ENCODE measurements at places on chromosomes 12 and 14.

- no peak for DNase-seq
Measured at GRCh38 chr14:97944380-97944779, 1147.2 kb downstream of the VRK1 start.

DNA sequence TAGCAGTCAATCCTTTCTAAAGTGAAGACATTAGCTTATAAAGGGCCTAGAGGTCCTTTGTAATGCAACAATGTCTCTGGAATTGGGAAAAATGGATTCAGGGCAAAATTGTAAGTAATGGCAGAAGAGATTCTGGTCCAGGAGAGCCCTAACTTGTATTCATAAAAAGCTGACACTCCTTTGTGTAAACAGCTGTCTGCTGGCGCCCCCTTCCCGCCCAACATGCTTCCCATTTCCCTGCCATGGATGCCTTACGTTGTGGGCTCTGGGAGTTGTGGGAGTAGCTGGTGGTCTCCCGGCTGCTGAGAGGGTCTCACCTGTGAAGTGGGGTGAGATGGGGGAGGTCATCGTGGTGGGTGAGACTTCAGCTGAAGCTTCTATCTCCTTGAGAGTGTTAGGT is 2.3 kb downstream of the ACRBP start:
- DNase-seq = peak; percentile 28

- peak; percentile 54 for DNase-seq
Measured at GRCh38 chr12:67355428-67356379, 86.5 kb downstream of the CAND1 start.

- DNase-seq = no peak
Measured at GRCh38 chr14:80146941-80147340, 64.4 kb downstream of the DIO2 start.

- DNase-seq = no peak
Measured at GRCh38 chr14:60085085-60085484, 6.6 kb upstream of the PCNX4 start.

DNA sequence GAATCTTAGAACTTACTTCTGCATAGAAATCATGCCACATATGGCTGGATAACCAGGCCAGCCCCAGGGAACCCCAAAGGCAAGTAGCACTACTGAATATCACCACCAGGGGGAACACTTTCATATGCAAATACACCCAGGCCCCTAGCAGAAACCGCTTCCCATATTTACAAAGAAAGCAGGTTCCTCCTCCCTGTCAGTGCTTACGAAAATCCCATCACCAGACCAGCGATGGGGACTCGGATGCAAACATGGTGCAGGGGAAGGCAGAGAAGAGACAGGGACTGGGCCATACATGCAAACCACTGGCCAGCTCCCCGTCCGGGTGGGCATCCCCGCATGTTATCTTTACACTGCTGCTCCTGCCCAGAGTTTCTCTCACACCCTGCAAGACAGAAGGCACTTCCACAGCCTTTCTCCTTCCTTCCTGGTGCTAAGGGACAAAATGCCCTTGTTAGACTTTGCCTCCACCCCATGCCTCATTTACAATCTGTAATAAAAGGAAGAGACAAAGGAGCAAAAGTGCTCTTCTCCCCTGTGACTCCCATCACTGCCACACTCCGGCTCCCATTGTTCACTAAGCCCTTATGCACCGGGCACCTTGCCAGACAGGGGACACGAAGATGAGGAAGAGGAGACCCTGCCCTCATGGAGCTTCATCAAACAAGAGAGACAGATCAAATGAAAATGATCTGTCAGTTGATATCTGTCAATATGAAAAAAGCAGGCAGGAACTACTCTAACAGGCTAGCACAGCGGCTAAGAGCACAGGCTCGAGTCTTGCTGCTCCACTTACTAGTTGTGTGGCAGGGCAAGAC is 62.3 kb downstream of the PTPN21 start:
- peak; percentile 68 for DNase-seq

DNA sequence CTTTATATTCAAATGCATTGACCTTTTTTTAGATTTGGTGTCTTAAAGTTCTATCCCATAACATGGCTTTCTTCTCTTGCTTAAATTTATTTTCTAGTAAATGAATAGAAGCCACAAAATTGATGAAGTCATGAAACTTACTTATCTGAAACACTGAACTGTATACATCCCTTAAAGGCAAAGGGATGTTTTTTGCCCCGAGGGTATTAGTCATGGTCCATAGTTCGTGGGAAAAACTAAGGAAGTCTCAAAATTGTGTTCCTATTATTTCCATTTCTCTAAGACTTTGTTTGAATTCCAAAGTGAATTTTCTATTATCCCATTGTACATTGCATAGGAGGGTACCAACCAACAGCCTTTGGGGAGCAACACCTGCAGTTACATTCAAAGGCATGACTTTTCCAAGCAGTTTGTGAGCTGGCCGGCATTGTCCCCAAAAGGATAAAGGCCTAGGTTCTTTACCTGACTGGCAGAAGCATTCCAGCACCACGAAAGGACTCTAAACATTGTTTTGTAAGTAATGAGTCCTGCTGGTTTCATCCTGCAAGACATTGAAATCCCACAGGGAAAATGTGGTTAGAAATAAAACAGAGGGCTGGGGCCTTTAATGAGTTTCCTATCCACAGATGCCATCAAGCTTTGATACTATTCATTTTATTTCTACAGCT is 473.5 kb downstream of the PRKD1 start:
- DNase-seq = peak; percentile 14

DNA sequence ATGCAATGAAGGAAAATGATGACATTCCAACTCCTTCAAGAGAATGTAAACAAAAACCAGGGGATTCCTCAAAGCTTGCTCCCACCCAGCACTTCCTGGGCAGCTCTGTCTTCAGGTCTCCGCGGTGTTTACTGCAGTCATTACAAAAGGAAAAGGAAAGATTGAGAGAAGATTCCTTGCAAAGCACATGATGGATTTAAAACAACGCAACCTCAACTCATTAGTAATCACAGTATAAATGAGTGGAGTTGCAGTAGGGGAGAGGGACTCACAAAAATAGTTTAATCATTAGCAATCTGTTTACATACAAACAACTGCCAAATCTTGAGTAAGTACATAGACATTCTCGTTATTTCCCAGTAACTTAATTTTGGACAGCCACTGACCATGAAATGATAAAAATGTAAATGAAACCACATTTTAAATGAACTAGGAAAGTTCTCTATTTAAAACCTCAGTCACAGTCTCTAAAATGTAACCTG is 49.7 kb upstream of the OVCH1 start:
- DNase-seq = no peak

GRCh38 chr14:74973003-74973653 is 17.7 kb upstream of the PGF start:
- peak; percentile 49 for DNase-seq

DNA sequence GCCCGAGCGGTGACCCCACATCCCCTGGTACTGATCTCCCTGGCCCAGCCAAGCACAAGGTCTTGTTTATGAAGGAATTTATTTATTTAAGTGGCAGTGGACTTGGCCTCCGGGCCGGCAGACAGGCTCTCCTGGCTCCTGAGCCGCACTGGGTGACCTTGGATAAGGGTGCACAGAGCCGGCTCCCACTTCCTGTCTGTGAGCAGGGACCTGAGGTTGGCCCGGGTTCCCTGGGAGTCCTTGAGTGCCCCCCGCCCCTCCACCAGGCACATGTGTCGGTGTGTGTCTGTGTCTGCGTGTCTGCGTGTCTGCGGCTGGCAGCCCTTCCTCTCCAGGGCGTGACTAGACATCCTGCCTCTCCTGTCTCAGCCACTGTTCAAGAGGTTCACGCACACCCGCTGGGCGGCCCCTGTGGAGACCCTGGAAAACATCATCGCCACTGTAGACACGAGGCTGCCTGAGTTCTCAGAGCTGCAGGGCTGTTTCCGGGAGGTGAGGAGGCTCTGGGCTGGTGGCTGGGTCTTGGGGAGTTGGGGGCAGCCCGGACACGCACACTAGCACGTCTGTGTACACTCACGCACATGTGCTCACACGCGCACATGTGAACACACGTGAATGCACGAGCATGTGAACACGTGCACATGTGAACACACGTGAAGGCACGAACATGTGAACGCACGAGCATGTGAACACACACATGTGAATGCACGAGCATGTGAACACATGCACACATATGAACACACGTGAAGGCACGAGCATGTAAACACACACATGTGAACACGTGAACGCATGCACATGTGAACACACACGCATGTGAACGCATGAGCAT is 9.3 kb downstream of the TNFAIP2 start:
- DNase-seq = no peak

GRCh38 chr14:76331328-76332011 is 44.5 kb upstream of the ESRRB start:
- DNase-seq = no peak

GRCh38 chr12:100463661-100464060 is 10.0 kb upstream of the NR1H4 start:
- DNase-seq = peak; percentile 60

DNA sequence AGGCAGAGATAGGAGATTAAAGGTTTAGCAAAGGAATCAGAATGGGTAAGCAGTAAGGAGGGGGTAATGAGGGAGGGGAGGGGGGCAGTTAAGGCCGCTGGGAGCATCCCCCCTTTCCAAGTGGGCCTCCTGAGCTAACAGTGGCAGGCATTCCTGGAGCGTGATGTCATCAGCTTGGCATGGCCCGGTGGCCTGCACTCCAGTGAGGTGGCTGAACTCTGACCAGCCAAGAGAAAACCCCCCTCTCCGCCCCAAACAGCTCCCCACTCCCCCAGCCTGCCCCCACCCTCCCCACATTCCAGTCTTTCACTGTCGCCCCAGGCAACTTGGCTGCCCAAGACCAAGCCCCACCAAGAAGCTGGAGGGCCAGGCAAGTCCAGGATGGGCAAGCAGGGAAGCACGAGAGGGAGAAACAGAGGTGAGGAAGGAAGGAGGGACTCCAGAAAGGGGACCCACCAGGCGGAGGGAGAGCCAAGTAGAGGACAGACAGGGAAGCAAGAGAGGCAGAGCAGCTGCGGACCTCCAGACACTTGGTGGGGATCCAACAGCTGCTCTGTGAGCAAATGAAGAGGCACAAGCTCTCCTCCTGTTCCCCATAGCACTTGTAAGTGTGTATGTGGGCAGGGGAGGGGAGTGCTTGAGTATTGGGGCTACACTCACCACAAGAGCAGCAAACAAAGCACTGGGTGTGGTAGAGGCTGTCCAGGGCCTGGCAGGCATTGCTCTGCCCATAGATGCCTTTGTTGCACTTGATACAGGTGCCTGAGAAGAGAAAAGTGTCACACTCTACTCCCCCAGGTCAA is 4.5 kb downstream of the AJUBA start:
- no peak for DNase-seq

- peak; percentile 94 for DNase-seq
Measured at GRCh38 chr12:991350-992333, 619 bp downstream of the ERC1 start.

DNA sequence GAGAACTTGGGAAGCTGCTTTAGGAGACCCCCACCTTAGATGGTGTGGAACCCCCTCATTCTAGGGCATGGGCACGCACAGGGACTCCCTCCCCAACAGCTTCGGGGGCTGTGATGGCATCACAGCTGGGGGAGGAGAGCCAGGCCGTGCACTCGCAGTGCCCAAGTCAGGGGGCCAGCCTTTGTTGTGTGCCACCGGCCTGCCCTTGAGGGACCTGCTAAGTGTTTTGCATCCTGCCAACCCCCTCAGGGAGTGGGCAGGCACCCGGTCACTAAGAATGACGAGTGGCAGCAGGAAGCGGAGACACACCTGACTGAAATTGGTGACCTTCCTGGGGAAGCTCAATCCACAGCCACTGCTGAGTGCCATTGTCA is 334.9 kb upstream of the SFSWAP start:
- no peak for DNase-seq

GRCh38 chr14:91315844-91316267 is 71.4 kb upstream of the GPR68 start:
- no peak for DNase-seq

DNA sequence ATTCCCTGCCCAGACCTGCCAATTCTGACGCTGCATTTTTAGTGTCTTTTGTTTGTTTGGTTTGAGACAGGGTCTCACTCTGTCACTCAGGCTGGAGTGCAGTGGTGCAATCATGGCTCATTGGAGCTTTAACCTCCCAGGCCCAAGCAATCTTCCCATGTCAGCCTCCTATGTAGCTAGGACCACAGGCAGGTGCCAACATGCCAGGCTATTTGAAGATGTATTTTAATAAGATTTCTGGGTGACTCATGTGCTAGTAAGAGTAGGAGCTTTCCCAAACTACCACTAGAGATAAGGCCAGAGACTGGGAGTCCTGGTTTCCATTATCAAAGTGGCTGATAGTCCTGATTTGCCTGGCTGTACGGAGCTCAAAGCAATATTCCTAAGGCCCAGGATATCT is 693.3 kb downstream of the MED13L start:
- no peak for DNase-seq

DNA sequence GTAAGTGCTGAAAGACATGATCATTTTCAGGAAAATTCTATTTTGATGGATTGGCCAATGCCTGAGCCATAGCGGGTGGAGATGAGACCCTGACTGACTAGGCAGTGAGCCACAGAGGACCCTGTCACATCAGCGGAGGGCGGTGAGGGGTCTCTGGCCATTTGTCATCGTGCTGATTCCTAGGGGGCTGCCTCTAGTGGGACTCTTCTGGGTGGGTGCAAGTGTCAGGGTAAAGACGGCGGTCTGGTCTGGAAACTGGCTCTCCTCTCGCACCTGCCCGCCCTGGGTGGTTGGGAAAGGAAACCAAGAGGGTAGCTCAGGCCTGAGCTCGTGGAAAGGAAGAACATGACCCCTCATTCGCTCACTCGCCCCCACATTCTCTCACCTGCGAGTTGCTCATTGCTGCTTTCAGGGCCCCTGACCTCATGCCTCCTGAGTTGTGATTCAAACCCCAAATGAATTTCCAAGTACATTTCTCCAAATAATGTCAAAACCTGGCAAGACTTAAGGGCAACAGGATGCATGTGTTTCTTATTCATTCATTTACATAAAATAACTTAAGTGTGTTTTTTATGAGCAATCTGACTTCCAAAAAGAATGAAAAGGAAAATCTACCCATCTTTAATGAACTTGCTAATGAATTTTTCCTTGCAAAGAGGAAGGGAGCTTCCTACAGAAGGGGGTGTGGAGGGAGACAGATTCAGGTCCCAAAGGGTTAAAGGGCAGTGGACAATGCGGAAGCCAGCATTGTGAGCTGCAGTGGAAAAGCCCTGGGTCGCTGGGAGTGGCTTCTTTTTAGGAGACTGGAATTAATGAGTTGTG is 12.8 kb downstream of the MEG3 start:
- no peak for DNase-seq

DNA sequence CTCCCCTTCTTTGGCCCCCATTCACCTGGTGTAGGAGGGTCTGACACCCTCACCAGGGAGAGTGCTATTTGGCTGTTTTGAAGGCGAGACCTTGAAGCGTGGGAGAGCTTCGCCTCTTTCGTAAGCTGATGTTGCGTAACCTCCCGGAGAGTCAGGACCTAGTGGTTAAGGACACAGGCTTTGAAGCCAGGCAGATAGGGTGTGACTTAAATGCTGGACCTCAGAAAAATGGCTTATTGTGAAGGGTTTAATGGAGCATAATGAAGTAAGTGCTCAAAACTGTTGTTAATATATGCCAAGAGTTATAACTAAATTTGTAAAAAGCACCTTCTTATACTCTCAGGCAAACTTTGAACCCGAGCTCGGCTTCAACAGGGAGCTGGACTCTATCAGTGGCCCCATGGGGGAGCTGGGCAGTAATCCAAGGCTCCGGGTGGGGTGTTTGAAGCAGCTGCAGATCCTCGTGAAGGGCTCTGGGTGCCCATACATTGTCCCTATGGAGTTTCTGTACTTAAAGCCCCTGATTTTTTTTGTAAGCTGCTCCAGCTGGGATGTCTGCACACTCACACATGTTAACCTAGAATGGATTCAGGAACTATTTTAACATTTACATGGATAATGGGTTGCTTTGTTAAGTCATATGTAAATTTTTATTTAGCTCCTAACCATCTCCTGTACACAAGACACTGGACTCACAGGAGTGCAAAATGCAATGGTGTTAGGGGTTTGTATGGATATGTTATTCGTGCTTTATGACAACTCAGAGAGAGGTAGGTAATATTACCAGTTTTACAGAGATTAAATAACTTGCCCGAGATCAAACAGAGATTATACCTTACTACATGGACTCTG is 26.0 kb downstream of the PPFIBP1 start:
- DNase-seq = peak; percentile 32

Data from NCI-H1417 (cell line).